Activated CD4-positive, alpha-beta T cell treated with anti-CD3 and anti-CD28 coated beads for 4 hours (primary cell): ENCODE measurements at places on chromosomes 2 and 18.

DNA sequence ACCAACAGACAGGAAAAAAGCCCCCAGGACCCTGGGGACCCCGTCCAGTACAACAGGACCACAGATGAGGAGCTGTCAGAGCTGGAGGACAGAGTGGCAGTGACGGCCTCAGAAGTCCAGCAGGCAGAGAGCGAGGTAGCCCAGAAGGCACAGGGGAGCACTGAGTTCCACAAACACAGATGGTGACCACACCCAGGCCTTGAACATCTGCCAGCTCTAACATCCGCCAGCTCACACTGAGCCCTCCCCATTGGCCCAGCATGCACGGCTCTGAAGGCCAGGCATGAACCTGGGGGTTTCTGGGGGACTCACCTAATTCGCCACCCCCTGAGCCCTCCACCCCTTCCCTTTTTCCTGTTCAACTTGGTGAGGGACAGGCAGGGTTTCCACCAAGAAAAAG is 25.6 kb upstream of the PRLH start:
- no peak for DNase-seq

- no peak for DNase-seq
Observed at GRCh38 chr18:37321582-37322491, 243.8 kb downstream of the CELF4 start.

GRCh38 chr2:5751873-5752482 is 59.8 kb downstream of the SOX11 start:
- DNase-seq, result no peak

DNA sequence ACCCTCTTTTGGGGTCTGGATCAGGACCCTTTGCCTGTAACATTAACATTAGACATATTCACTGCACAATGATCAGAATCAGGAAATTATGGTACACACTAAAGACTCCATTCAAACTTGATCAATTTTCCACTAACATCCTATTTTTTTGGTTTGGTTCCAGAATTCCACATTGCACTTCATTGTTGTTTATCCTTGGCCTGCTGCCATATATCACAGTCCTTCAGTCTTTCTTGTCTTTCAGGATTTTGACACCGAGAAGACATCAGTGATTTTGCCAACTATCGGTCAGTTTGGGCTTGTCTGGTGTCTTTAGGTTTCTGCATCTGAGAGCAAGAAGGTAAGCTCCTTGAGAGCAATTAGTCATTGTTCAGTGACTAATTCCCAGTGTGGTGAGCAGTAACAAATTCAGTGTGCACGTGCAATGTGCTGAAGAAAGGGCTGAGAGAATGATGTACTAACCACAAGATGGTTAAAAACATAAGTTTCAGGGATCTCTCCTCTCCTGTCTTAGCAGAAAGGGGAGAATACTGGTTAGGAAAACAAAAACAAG is 23.5 kb downstream of the MARCHF4 start:
- no peak for DNase-seq

DNA sequence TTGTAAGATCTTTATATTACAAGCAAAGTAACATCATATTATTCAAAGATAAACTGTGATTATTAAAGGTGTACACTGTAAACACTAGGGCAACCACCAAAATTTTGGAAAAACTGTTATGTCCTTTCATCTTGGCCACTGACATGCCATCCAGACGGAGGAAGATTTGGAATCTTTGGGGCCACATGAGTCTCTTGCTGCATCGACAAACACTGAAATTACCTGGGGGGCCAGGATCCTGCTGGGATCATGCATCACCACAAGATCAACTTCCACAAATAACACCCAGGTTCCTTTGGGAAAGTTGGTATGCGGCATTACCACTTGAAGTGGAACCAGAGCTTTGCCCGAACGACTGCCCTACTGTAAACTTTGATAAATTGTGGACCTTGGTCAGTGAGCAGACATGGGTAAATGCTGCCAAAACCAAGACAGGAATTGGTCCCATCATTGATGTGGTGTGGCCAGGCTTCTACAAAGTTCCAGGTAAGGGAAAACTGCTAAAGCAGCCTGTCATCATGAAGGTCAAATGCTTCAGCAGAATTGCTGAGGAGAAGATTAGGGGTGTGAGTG is 110.6 kb upstream of the UXS1 start:
- no peak for DNase-seq

DNA sequence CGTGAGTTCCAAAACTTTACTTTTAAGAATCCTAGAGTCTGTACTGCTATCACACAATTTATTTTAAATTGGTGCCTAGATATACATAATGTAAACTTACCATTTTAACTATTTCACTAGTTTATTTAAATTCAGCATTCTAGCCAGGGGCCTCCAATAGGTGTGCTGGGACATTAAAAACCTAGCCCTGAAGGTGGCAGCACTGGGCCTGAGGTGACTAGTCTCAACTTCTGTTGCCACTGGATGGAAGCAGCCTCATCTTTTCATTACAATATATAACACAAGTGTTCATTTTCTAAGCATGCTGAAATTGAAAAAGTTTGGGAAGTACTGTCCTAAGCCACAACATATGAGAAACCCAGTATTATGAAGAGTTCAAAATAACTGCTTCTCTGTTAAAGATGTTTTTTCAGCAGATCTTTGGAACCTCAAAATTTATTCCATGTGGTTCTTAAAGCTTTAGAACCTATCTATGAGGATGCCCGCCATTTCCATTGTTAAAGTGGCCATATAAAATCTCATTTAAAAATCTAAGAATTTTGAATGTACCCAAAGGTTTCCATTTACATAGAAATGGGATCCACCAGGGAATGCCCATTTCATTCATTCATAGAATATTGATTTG is 2.9 kb upstream of the RBBP8 start:
- peak; percentile 87 for DNase-seq

DNA sequence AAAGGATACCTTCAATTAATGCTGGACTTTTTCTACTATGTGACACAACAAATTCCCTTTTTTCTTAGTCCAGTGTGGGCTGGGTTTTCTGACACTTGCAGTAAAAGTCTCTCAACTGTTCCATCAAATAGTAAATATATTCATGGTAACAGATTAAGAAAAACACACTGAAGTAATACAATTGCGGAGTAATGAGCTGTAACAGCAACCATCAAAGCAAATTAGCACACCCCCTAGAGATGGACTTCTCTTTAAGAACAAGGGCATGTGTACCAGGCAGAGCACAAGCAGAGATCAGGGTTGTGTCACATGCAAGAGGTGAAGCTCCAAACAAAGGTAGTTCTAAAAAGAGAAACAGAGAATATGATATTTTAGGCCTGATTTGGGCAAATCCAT is 72.7 kb upstream of the CHRNA1 start:
- DNase-seq, result no peak

GRCh38 chr2:169716238-169716886 is 17.3 kb upstream of the KLHL23 start:
- no peak for DNase-seq

- DNase-seq, result no peak
Observed at GRCh38 chr2:234947556-234947955, 4.3 kb upstream of the SH3BP4 start.

DNA sequence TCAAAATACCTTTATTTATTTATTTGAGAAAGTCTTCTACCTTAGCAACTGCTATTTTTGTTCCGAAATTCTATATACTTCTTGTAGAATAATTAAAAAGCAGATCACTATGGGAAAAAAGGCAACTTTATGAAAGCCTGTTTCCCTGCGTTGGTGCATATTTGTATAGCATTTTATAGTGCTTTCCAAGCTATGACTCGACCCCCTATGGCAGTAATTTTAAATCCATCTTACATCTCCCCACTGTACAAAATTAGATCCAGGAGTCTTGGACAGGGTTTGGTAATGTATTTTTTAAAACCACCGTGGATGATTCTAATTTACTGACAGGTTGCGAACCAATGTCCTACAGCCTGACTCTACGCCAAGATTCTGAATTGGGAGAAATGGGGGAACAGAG is 10.1 kb downstream of the TANK start:
- DNase-seq, result no peak

- no peak for DNase-seq
Observed at GRCh38 chr2:150260636-150261035, 226.8 kb downstream of the RND3 start.

DNA sequence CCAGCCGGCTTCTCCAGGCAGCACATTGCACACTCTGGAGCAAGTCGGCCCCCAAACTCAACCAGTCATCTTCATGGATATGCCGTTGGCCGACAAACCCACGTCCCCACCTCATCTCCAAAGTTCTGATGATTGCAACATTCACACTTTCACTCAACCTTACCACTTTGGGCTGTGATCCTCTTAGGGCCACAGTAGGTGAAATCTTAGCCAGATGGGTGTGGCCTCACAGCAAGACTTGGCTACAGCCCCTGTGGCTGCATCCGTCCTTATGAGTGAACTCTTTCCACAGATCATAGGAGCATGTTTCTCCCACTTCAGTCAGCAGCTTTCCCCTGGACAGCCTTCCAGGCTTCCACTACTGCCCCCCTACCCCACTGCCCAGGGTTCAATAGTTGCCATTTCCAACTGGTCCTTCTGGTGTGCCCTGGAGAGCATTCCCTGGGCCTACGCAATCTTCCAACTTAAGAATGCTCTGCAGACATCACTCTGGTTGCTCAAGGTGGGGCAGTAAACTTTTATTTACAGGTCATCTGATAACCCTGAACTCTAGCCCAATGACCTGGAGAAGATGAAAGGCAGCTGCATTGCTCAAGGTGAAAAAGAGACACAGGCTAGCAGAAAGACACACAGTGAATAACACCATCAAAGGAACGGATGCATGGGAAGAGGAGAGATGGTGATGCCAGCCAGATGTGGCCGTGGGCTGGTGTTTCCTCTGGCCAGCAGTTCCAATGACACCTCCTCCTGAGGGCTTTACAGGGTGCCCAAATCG is 34.5 kb downstream of the ARL4C start:
- DNase-seq, result no peak

GRCh38 chr2:117702098-117702497 is 112.4 kb upstream of the DDX18 start:
- DNase-seq, result no peak

DNA sequence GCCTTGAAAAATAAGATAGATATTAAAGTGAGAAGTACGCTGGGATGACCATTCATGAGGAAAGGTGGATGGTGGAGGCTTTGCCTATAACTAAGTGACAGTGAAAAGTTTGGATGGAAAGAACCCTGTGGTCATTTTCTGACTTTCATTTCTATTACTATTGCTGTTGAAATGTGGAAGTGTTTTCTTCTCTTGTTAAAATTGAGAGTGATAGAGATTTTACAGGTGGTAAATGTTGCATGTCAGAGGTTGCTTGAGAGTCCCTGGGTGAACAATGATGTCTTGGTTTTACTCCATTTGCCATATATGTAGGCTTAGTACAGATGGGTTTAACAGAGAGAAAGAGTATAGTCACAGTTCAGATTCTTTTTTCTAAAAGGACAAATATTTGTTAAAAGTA is 18.4 kb downstream of the NCOA1 start:
- DNase-seq, result no peak

- no peak for DNase-seq
Observed at GRCh38 chr2:12637754-12638153, 79.0 kb upstream of the TRIB2 start.

GRCh38 chr2:108626995-108627394 is 92.3 kb upstream of the RANBP2 start:
- DNase-seq, result no peak

DNA sequence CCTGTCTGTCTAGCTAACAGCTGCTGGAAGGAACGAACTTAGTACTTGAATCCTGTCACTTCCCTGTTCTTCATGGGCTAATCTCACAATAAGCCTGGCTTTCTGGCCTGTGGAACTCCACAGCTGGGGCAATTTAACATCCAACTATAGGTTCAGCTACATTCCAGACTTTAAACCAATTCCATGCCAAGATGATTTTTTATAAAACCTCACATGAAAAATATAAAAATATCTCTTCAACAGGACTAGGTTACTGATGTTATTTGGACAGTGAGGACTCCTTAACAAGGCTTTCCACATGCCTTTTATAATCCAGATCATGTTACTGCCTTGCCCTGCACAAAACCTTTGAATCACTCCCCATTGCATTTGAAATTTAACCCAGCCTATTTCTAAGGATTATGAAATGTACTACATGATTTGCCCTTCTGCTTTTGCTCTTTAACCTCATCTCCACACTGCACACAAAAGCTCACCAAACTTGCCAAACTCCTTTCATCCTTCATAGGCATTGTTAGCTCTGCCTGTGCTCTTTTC is 863.2 kb upstream of the CHAC2 start:
- no peak for DNase-seq

DNA sequence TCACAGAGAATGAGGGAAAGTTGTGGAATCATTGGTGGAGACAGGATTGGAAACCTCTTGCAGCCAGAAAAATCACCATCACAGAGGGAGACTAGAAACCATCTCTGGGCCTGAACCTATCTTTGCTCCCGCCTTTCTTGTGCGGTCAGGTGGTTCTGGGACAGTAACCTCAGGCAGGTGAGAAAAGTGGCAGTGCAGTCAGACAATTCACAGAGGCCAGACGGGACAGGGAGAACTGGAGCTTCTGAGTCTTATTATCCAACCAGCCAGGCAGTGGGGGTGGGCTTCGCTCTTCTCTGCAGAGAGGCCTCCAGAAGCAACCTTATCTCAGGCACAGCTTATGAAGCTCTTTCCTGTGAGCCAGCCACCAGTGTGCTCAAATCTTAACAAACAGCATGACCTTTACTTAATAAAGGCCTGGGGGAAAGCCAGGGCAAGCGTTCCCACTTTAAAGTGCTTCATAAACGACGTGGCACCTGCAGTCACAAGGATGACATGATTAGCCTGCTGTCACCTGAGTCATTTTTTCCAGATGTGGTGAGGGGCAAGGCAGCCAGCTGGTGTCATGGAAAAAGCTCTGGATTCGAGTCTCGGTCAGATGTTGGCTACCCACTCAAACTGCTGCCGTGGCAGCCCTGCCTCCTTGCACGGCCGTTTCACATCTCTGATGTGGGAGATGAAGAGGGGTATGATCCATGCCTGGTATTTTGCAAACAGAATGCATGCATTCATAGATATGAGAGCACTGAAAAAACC is 109.7 kb downstream of the B3GNT2 start:
- DNase-seq, result peak; percentile 58

GRCh38 chr2:44655401-44655864 is 286.1 kb upstream of the SIX3 start:
- DNase-seq, result no peak

DNA sequence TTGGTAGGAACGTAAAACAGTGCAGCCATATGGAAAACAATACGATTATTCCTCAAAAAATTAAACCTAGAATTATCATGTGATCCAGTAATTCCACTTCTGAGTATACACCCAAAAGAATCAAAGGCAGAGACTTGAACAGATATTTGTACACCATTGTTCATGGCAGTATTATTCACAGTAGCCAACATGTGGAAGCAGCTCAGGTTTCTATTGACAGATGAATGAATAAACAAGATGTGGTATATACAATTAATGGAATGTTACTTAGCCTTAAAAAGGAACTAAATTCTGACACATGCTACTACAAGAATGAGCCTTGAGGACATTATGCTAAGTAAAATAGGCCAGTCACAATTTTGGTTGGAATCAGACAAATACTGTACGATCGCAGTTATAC is 14.2 kb upstream of the RTTN start:
- no peak for DNase-seq

GRCh38 chr2:128198656-128199055 is 107.7 kb downstream of the UGGT1 start:
- no peak for DNase-seq
